Stimulated activated CD4-positive, alpha-beta T cell treated with anti-CD3 and anti-CD28 coated beads, Interleukin-1b, Interleukin-23, amount 100 ng/mL, for 4 hours (primary cell): ENCODE measurements at places on chromosomes 6 and 20.

DNA sequence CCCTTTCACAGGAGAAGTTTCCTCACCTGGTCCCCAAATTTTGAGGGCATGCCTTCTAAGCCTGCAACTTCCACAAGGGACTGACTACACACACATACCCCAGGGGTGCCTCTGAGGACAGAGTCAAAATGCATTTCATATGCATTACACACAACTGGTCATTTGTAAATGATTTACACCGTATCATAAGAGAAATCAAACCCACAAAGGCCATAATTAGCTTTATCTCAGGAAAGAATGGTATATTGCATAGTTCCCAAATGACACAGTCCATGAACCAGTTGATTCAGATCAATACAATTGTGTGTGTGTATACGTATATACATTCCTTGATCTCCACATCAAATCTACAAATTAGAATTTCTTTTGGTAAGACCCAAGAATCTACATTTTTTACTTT is 203.3 kb upstream of the PRDM1 start:
- no peak for DNase-seq

DNA sequence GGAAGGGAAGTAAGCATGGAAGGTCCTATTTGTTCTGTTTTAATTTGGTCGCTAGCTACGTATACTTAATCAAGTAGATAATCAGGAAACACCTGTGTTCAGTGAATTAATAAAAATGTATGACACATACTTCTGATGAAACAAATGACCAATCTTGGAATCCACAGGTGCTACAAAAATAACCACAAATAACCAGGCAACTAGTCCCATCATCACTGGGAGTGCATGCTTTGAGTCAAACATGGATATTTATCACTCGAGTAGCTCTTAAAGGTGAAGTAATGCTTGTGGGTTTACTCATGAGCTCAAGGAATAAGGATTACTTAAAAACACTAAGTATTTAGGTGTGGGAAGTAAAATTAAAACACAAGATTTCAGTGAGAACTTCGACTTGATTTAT is 285.6 kb upstream of the ID4 start:
- DNase-seq = no peak

GRCh38 chr6:2387445-2387844 is 142.0 kb upstream of the GMDS start:
- no peak for DNase-seq

- no peak for DNase-seq
These were observed 30.9 kb upstream of the EDN3 start for GRCh38 chr20:59269411-59270025.

DNA sequence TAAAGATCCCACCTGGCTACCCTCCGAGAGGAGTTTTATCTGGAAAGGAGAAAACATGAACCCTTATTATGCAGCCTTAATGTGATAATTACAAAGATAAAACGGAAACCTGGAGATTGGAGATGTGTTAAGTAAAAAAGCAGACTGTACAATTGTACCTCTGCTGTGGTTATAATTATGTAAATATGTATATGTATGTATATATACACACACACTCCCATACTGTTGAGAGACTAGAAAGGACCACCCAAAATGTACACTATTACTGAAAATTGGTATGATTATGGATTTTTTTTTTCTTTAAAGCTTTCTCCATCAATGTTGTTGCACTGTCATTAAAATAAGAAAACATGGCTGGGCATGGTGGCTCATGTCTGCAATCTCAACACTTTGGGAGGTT is 72.1 kb upstream of the BCLAF1 start:
- DNase-seq = no peak

DNA sequence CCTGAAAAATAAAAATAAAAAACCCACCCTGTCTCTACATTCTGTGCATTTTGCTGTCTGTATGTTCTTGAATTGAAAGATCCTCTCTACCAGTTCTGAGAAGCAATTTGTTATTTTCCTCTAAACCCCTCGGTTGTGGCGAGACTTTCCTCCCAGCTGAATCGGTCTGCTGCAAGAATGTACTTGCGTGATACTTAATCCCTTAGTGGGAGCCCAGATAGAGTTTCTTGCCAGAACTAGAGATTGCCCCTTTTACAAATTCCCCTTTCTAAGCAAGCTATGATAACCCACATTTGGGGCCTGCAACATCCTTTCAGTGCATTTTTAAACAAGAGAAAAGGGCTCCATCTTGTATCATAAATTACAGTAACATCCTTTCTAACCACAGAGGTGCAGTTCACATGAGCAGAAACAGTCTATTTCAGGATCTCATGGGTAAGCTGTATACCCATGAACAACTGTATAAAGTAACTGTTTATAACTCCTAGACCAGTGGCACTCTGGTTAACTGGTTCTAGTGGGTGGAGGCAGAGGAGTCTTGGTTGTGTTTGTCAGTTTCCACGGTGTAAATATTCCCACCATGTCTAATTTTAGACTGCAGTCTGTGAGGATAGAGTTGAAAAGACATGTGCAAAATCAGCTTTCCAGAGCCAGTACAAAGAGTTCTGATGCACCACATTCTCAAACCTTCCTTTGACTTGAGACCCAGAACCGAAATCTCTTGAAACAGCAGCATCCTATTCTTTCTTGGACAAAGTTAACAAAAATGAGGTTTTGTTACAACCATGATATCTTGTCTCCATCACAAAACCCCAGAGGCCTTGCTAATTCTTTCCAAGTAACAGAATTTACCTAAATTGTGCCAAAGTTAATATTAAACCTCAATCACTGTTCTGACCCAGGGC is 113.1 kb upstream of the ZNF217 start:
- no peak for DNase-seq

GRCh38 chr6:1244941-1245340 is 67.0 kb upstream of the FOXQ1 start:
- DNase-seq = no peak

- no peak for DNase-seq
These were observed 403.9 kb upstream of the SULF2 start for GRCh38 chr20:48189181-48189580.

- DNase-seq = no peak
These were observed 389.9 kb downstream of the HTR1B start for GRCh38 chr6:77073410-77073760.

GRCh38 chr20:61297986-61298385 is 45.9 kb downstream of the CDH4 start:
- no peak for DNase-seq

DNA sequence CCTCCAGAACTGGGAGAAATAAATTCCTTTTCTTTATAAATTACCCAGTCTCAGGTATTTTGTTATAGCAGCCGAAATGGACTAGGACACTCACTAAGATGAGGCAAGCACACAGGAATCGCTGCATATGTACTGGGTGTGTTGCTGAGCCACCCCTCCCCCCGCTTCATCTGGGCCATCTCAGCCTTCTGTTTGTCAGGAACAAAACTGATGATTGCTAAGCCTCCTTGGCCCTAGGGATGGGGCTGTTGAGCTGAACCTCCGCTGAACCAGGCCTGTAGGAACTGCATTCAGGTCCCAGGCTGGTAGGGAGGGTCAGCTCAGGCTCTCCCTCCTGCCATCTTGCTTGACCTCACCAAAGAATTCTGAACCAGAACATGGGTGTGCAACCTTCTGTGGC is 108.6 kb downstream of the MAP3K7 start:
- DNase-seq = no peak

DNA sequence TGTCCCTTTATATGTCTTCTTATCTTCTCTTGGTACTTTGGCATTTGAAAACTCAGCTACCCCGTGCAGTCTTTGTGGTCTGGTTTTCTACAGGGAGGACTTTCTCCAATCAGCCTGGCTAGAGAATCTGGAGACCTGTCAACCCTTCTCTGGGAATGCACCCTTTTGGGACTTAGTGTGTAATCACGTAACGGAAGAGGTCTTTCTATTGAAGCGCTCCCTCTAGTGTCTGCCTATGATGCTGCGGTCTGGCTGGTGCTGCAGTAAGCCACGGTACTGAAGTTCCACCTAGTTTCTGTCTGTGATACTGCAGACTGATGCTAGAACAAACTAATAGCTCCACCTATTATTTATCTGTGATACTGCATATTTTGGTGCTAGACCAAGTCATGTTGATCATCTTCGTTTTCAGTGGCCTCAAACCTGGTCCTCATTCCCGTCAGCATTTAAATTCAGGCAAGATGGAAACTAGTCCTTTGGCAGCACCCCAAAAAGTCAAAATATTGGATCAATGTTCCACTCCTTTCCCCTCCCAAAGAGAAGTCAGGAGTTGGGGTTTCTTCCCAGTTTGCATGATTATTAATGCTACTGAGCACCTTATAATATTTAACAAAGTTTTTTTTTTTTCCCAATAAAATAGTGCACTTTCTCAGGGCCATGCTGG is 12.5 kb upstream of the SIRPB2 start:
- DNase-seq = peak; percentile 49

GRCh38 chr6:89252907-89253306 is 35.7 kb upstream of the GABRR1 start:
- no peak for DNase-seq

GRCh38 chr6:88760091-88760490 is 203.3 kb downstream of the RNGTT start:
- no peak for DNase-seq

DNA sequence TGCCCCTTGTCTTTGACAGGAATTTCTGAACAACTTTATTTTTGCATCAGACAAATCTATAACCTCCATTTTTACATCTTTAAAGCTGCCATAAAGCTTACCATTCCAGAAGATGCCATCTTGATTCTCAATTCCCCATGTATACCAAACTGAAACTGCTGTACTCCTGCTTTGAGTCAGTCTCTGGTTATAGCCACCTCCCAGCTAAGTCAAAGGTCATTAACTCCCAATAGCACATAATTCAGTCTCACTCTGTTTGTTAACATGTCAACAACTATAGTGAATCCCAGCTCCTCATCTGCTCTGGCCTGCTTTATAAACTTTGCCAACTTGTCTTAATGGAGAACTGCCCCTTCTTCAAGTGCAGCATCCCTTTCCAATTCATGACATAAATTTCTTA is 343.6 kb downstream of the FRK start:
- no peak for DNase-seq

DNA sequence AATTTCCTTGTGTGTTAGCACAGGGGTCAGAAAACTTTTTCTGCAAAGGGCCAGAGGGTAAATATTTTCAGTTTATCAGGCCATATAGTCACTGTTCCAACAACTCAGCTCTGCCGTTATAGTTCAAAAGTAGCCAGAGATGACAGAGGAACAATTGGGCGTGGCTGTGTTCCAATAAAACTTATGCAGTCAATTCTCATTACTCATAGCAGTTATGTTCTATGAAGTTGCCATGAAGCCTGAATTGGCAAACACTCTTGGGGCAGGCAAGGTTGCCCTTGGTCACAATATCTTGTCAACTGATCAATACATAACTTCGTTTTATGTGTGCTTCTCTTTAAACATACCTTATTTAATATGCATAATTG is 304.2 kb downstream of the TFAP2C start:
- DNase-seq = no peak

- no peak for DNase-seq
These were observed 184.3 kb downstream of the PRKN start for GRCh38 chr6:162543221-162543620.

DNA sequence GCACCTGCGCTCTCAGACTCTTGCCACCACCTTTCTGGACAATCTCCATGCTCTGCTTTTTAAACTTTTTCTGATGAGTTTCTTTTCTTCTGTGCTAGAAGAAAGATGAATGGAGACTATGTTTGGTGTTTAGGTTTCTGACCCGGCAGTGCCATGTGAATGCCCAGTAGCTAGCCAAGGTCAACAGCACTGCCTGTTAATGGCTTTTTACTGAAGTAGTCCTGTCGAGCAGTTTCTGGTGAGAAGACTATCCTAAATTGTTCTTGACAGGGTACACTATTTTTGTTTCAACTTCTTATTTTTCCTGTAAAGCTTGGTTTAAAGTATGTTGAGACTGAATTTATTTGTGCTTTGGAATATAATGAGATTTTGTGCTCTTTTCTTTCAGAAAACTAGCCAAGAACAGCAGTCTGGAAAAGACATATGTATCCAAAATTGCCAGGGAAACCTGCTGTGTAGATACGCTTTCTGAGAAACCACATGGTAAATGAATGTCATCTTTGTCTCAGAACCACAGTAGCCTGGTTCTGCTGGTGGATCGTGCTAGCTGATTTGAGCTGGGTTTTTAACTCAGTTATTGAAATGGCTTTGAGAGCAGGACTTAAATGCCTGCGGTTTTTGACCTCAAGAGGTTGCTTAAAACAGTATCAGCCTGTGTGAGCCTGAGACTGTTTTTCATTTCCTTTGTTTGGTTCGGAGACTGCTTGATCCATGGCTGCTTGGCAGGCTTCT is 48.1 kb downstream of the KCNS1 start:
- no peak for DNase-seq
